ENCODE measurements at places on chromosomes 1 and 21. TPM values are rescaled to one million over a fixed set of nuclear protein-coding genes. Genes with fewer than 3 reads are reported as not detected.

DNA sequence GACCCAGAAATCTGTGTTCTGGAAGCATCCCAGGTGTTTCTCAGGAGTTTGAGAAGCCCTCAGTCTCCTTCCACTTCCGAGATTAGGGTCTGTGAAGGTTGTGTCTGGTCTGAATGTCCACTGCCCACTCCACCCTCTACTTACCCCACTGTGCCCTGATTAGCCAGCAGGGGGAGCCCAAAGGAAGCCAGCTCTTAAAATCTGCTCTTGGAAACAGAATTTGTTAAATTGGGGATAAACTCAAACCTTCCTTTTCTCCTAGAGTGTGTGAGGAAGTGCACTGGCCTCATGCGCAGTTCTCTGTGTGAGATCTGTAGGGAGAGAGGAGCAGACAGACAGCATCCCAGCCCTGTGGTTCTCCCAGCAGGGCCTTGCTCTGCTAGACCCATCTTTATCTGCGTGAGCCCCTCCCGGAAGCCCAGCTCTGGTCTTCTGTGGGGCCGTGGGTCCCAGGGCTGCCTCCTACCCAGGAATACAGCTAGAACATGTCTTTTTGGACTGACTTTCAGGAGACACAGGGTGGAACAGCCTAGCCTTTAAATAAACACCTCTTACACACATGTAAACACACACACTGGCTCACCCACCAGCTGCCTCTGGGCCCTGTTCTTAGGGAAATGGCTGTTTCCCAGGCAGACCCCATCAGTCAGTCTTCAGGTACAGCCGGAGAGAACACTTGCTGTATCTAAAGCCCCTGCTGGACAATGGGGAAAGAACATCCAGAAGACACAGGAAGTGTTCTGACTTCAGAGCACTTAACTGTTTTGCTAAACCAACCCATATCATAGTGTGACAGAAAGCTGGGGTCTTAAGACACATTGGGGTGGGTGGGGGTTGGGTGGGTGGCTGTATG, 52.2 kb downstream of the SMYD2 start:
- peak; percentile 57 for DNase-seq

PUM1 gene
- total RNA-seq: 174 TPM

GRCh38 chr1:182330303-182330702, 61.3 kb downstream of the GLUL start:
- DNase-seq: no peak

LINGO4 gene
- 0.31 TPM for total RNA-seq

ALG6 gene
- 14.4 TPM for total RNA-seq

GRCh38 chr1:6110326-6110725, 64.6 kb downstream of the KCNAB2 start:
- no peak for DNase-seq

DNA sequence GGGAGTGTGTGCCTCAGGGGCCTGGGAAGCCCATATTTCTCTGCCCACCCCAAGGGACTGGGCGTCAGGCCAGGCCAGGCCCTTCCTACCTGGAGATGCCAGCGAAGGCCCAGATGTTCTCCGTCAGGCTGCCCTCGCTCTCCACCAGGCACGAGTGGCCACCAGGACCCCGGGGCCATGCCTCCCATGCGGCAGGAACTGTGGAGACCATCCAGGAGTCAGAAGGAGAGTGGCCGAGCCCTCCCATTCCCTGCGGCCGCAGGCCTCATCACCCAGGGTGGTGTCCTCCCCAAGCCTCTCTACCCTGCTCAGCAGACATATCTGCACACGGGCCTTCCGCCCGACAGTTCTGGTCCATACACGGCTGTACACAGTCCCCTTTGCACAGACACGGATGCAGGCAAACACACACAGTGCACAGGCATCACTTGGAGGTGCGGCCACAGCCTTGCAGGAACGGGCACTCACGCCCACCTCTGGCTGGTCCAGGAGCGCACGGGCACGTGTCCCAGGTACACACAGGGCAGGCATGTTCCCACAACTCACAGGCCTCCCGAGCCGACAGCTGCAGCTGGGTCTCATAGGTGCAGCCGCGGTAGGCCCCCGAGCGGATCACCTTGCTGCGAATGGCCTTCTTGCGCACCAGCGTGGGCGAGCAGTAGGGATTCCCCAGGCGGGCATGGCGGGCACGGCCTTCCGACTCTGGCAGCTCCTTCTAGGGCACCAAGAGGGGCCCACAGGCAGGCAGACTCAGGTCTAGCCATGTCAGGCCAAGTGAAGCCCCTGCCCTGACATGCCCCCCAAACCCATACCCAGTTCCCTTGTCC, 5.9 kb upstream of the KIF17 start:
- peak; percentile 37 for DNase-seq

GRCh38 chr1:99737016-99737415, 29.4 kb downstream of the FRRS1 start:
- no peak for DNase-seq

EDARADD gene
- 50.4 TPM for total RNA-seq

DNA sequence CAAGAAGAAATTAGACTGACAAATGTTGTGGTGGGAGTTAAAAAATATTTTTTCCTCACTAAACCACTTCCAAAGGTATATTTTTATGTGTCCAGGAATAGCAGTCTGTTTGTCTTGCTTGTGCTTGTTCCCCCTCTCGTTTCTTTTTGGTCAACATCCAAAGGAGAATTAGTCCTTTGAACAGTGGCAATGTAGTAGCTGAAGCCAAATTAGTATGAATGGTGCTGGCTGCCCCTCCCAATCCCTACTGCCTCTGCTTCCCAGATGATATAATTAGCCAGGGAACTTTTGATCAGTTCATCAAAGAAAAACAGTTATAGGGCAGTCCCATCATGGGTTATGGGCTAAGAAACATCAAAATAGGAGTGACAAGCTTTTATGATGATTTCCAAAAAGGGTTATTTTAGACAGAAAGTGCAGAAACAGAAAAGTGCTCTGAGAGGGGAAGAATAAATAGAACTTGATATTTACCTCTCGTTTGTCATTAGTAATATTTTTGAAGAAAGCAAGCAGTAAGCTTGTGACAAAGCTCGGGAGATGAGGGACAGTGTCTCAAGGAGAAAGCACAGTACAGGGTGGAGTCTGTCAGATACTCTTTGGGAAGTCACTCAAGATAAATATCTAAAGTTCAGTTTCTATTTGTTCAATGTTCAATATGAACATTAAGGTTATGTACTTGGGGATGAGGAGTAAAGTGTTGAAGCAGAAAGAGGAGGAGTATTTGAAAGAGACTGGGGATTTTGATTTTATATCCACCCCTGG, 239.1 kb downstream of the HLX start:
- no peak for DNase-seq

DNA sequence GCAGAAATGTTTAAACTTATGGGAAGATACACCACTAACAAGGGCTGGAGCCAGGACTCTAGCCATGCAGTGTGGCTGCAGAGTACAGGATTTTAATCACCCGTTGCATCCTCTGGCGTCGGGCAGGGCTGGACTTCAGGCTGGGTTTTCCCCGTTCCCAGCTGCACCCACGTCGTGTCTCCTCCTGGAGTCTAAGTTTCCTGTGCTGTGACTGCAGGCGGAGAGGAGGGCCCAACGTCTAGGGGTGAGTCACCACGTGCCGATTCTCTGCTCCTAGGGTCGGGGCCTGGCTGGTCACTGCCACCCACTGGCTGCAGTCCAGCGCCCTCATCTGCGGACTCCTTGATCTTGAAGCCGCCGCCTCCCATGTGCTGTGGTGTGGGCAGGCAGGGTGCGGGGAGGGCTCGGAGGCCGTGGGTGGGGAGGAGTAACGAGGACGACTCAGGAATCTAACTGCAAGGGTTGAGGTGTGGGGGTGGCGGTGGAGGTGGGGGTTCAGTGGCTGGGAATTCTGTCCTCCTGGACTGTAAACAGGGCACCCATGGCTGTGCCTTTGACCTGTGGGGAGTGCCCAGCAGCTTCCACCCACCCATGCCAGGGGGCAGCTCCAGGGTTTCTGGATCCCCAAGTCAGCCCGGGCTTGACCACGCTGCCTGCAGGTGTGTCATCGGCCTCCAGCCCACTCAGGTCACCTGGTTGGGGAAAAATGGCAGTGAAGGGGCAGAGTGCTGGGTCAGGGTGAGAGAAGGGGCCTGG, 77.8 kb downstream of the ALPL start:
- peak; percentile 62 for DNase-seq

DNA sequence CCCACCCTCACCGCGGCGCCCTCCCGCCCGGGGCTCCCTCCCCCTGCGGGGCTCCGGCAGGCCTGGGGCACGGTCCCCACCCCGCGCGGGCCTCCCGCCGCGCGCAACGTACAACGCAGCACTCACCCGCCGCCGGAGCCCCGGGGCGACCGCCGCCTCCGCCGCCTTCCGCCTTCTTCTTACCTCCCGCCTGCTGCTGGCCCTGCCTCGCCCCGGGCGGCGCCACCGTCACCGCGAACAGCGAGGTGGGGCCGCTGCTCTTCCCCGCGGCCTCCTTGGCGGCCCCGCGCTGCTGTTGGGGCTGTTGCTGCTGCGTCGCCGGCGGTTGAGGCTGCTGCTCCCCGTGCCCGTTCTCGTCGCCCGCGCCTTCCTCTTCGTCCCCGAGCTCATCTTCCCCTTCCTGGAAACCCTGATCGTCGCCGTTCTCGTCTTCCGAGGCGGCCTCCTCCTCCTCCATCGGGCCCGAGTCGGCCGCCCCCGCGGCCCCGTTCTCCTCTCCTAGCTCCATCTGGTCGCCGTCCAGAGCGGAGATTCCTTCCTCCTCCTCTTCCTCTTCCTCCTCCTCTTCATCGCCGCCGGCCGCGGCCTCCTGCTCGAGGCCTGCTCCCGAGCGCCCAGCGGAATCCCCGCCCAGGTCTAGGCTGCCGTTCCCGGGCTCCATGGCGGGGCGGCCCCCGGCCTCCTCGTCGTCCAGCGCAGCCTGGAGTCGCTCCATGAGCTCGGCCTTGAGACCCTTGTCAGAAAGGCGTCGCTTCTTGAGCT, 671 bp downstream of the HNRNPU start:
- peak; percentile 55 for DNase-seq
